ENCODE measurements at places on chromosomes 3 and 15.

DNA sequence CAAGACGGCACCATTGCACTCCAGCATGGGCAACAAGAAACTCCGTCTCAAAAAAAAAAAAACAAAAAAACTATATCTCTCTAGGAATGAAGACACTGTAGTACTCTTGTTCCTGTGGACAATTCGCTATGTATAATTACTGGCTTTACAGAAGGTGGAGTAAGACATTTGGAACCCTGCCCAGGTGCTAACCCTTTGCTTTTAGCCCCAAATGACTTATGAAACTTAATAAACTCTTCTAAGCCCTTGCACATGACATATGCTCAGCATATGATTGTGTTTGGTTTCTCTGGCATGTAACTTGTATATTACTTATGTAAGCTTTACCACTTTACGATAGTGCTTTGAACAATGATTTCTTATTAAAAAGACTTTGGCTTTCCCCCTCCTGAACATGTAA is 27.3 kb upstream of the PRTG start:
- DNase-seq, result no peak

DNA sequence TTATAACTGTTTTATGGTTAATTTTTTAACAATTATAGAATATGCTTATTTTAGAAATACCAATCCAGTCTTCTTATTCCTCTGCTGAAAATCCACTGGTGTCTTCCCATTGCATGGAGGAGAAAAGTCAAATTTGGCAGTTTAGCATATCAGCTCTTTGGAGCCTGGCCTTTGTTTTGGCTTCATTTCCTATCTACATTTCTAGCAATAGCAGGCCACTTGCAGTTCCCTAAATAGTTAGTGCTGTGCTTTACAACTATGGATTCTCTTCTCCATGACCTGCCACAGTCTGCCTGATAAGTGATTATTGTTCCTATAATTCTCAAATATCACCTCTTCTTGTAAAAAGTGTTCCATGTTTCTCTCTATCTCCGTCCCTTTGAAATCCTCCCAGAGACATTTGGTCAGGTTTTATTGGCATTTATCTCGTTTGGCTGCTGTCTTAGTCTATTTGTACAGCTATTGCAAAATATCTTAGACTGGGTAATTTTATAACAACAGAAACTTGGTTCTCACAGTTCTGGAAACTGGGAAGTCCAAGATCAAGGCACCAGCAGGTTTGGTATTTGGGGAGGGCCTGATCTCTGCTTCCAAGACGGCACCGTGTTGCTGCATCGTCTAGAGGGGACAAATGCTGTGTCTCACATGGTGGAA is 8.2 kb upstream of the SEC22A start:
- DNase-seq, result no peak

- no peak for DNase-seq
These were observed 2.8 kb upstream of the CCDC33 start for GRCh38 chr15:74233373-74233772.

DNA sequence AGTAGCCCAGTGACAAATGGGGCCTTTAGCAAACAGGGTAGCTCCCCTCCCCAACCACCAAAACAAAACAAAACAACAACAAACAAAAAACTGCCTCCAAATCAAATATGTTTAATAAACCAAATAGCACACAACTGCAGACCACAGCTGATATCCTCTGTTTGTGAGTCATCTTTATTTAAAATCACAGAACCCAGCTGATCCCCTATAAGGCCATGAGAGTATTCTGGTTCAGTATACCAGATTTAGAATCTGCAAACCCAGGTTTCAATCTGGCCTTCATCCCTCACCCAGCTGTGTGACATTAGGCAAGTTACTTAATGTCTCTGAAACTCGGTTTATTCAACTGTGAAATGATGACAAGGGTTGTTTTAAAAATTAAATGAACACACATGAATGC is 124.5 kb downstream of the SUCLG2 start:
- no peak for DNase-seq

DNA sequence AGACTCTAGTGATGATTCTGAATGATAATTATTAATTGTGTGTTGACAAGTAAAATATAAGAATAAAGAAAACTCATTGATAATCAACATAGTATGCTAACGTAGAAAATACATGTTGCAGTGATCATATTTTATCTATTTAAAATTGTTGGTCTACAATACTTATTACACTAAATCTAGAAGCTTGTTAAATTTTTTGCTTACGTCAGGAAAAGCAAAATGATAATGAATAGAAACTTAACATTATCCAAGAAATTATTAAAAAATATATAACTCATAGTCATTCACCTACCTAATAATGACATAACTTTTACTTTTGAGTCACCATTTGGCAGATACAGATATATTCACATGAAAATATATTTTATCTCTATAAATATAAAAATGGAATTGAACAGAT is 984.1 kb downstream of the PLOD2 start:
- DNase-seq, result no peak

DNA sequence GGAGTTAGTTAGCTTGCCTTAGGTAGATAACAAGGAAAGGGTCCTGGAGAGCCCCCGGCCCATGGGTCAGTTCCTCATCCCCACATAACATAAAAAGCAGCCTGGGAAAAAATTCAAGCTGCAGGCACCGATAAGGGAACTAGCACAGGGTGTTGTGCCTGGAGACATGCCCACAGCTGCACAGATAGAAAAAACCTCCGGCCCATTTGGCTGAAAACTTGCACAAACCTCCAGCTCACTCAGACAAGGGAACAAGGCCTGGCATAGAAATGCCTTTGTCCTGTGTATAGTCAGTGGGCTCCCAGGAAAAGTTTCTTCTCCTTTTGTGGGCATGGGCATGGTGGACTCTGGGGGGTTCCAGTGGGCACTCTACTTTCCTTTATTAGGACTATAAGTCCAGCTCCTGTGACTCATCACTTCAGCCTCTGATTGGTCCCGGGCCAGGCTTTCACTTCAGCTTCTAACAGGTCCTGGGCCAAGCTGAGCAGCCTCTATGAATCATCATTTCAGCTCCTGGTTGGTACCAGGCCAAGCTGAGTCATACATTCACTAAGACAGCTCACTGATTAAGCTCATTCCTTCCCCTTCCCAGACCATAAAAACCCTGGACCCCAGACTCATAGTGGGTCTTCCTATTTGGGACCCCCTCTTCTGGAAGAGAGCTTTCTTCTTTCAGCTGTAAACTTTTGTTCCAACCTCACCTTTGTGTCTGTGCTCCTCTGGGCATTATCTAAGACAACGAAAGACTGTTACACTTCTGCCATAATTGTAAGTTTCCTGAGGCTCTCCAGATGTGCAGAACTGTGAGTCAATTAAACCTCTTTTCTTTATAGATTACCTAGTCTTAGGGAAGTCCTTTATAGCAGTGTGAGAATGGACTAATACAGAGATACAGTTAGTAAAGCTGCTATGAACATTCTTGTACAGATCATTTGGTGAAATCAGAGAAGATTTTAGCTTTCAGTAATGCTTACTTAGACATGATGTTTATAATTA is 348.0 kb upstream of the DPPA4 start:
- DNase-seq, result no peak

- DNase-seq, result no peak
These were observed 64.6 kb upstream of the ARNT2 start for GRCh38 chr15:80339601-80340000.

DNA sequence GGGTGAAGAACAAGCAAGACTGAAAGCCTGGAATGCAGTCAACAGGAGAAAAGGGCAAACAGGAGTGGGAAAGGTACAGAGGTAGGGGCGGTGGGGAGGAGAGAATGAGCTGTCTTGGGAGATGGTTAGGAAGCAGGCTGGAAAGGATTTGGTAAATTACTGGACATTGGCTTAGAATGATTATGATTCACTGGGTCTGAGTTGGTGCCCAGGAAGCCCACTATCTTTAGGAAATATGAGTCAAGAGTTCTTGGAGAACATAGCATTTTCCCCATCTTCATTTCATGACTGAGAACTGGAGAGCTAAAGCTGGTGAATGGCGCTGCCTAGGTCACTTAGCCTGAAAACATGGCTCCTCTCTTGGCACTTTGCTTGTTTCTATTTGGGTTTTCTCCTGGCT is 74.7 kb upstream of the C3orf80 start:
- DNase-seq, result no peak

- DNase-seq, result no peak
These were observed 123.9 kb upstream of the AGBL1 start for GRCh38 chr15:85955501-85956391.
